ENCODE measurements at places on chromosomes 2 and 18.

DNA sequence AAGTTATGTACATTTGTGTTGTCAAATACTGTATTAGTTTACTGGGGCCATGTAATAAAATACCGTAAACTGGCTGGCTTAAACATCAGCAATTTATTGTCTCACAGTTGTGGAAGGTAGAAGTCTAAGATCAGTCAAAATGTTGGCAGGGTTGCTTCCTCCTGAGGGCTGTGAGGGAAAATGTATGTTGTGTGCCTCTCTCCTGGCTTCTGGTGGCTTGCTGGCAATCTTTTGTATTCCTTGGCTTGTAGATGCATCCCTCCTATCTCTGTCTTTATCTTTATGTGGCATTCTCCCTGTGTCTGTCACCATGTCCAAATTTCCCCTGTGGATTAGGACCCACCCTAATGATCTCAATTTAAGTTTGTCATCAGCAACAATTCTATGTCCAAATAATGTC, 37.0 kb upstream of the SLC30A6 start:
- no peak for DNase-seq

- no peak for DNase-seq
These were observed 70.8 kb downstream of the TNP1 start for GRCh38 chr2:216789081-216789480.

GRCh38 chr2:98383166-98383565, 36.9 kb downstream of the CNGA3 start:
- no peak for DNase-seq

- DNase-seq: no peak
These were observed 306.5 kb upstream of the GULP1 start for GRCh38 chr2:187985195-187985594.

- no peak for DNase-seq
These were observed 55.8 kb upstream of the SLC35F5 start for GRCh38 chr2:113812204-113812603.

DNA sequence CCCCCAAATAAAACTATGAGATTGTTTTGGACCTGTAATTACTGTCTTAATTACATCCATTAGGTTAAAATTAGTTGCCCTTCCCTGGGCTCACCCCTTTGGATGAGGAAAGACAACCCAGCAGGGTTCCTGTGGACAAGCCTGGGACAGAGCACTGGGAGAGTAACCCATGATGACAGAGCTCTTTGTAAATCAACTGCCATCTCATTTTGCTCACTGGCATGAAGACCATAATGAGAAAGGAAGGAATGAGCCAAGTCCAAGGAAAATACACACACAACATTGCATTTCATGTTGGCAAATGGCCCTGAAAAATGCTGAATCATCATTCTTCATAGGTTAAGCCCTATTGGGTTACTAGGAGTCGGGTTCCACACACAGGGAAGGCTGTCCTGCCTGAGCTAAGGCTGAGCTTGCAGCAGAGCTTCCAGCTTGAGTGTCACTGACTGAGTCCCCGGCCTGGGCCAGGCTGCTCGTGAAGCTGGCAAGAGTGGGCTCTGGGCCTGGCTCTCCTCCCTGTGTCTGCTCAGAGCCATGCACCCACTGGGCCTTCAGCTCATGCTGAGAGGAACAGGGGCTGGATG, 94.1 kb upstream of the ACAA2 start:
- DNase-seq: peak; percentile 25

GRCh38 chr2:18519914-18520450, 40.5 kb downstream of the RDH14 start:
- DNase-seq: no peak

DNA sequence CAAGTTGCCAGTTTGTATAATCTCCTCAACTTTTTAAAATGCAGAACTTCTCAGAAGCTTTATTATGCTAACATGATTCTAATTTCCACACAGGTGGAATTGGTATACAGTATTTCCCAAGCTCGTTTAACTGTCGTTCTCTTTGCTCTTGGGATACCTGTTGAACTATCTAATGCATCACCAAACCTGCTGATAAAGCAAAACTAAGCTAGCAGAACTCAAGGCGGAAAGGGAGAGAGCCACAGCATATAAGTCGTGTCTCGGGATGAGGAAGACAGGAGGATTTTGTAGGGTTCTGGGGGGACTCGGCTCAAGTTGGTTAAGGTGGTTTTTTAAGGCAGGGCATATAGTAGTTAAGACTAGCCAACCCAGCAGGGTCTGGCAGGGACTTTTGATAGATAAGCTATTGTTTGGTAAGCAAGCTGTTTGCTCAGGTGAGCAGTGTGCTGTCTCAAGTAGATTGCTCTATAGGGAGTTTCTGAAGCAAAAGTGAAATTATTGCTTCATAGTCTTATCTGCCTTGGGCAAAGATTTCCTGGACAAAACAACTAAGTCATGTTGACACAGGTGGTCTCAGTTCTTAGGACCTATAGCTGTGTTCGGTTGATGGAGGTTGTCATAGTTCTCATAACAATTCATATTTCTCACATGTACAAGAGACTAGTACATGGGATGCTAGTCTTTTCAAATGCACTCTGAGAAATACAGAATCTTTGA, 28.2 kb upstream of the CHRNA1 start:
- no peak for DNase-seq

DNA sequence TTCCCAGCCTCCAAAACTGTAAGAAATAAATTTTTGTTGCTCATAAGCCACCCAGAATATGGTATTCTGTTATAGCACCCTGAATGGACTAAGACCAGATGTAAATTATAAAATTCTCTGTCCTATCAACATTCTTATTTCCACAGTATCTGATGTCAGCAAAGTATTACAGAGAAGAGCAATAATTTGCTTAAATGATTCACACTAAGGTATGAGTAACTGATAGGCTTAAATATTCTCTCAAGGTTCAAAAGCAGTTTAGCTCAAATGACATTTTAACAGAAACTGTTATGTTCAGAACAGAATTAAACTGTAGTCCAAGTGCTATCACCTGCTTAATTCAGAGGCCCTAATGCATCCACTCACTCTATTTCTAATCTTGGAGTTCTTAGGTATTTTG, 12.8 kb downstream of the SESTD1 start:
- no peak for DNase-seq

DNA sequence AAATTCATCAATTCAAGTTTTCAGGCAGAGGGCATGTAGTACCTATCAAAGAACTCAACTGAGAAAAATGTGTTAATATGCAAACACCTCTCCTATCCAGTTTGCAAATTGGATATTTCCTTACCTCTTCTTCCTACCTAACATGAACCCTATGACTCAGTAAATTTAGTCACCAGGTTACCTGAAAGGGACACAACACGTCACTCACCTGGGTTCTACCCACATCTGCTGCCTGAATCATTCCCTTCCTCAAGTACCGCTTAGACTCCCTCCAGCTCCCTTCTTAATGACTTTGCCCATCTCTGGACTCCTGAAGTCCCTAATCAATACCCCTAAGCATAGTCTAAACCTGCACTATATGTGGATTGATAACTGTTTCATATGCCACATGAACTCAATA, 10.4 kb downstream of the ANKRD44 start:
- DNase-seq: no peak

- DNase-seq: no peak
These were observed 141.4 kb downstream of the COL4A4 start for GRCh38 chr2:227022608-227023007.

GRCh38 chr2:217799563-217800432, 203.0 kb downstream of the TNS1 start:
- DNase-seq: no peak
